Nucleus accumbens (tissue), 56 donors: ENCODE measurements at places on chromosomes 2 and 18.

- peak; percentile 92 for DNase-seq
Measured at GRCh38 chr18:3447895-3448837, 1.8 kb upstream of the TGIF1 start.

DNA sequence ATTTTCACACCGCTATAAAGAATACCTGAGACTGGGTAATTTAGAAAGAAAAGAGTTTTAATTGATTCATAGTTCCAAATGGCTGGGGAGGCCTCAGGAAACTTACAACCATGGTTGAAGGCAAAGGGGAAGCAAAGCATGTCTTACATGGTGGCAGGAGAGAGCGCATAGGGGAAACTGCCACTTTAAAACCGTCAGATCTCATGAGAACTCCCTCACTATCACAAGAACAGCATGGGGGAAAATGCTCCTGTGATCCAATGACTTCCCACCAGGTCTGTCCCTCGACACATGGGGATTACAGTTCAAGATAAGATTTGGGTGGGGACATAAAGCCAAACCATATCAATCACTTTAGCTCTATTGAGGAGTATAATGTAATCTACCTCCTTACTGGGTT is 53.5 kb downstream of the ABCB11 start:
- no peak for DNase-seq

- DNase-seq: no peak
Measured at GRCh38 chr2:42878581-42878980, 86.2 kb upstream of the HAAO start.

GRCh38 chr2:119119999-119120756 is 38.4 kb downstream of the C1QL2 start:
- no peak for DNase-seq

DNA sequence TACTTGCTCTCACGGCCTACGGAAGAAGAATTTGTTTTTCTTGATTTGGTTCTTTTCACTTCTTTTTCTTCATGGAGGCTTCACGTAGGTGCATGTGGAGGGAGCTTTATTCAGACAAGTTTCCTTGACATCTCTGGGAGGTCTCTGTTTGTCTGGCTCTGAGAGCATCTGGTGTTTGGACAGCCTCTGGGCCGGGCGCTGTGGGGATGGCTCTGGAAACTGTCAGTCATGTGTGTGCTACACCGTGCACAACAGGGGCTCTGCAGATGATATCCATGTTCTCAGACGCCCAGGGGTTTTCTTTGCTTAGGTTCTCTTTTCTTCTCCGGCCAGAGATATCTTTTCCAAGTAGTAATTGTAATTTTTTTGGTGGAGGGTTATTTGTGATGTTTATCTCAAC is 130.7 kb downstream of the SH3RF3 start:
- DNase-seq: no peak

GRCh38 chr2:238501311-238501710 is 74.6 kb downstream of the ASB1 start:
- no peak for DNase-seq

DNA sequence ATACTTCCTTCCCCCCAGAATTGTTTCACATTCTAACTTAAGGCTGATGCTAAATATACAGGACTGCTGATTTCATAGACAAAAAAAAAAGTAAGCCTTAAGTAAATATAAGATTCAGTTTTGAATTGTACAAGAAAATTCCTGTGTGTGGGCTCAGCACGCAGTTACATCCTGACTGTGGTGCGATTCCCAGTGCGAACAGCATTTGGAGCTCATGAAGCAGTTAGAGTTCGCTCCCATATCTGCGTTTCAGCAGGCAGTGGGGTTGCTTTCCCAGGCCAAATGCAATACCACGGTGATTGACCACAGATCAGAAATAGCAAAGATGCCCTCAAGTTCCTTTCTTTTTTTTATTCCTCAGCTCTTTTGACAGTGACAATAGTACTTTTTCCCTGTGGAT is 75.6 kb downstream of the SATB2 start:
- no peak for DNase-seq

DNA sequence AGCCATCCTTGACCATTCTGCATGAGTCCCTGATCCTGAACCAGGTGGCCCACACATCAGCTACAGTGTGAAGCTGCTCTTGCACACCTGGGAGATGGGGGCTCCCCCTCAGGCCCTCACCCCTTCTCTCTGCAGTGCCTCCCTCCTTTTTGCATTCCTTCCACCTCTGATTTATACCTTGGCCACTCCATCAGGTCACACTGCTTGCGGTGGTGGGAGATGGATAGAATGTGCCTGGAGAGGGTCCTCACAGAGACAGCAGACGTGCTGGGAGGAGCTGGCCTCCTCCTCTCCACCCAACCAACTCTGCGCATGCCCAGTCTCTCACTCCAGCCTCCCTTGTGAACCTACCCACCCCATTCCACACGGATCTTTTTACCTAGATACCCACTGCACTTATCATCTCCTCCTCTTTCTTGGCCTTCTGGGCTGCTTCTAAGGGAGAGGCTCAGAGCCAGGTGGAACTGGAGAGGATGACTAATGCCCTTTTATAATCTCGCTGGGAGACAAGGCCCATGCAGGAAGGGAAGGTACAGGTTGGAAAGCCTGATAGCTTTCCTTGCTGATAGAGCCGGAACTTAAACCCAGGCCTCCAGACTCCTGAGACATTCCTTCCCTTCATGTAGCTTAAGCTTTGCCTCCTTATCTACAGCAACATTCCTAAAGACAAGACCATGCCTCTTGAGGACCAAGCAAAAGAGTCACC is 205.1 kb downstream of the ZBTB7C start:
- no peak for DNase-seq

DNA sequence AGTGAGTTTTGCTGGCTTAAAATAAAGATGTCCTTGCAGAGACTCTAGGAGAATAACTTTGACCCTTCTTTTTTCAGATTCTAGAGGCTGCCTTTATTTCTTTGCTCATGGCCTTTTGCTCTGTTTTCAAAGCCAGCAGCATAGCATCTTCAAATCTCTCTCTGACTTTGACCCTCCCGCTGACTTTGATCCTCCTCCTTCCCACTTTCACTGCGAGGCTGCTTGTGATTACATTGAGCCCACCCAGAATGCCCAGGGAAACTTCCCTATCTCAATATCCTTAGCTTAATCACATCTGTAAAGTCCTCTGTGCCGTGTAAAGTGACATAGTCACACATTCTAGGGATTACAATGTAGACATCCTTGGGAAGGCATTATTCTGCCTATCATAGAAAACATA is 23.9 kb downstream of the TACR1 start:
- no peak for DNase-seq

- DNase-seq: no peak
Measured at GRCh38 chr2:149924028-149924427, 336.5 kb upstream of the MMADHC start.

GRCh38 chr2:726169-726568 is 49.0 kb upstream of the TMEM18 start:
- DNase-seq: no peak

DNA sequence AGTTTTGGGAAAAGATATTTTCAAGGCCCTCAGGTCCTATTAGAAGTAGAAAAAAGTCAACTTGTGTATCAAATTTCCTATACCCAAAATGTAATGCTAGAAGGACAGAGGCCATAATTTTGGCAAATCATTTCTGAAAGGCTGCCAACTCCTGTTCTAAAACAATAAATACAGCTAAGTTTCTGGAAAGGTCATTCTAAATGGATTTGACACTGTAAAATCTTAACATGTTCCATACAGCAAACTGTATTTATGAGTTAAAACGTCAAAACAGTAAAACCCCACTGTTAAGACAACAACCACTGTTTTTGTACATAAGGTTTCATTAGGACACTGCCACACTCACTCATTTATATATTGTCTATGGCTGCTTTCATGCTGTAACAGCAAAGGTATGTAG is 9.7 kb downstream of the FAM98A start:
- no peak for DNase-seq

GRCh38 chr2:240981280-240981679 is 17.1 kb upstream of the SNED1 start:
- DNase-seq: no peak

GRCh38 chr2:146814971-146815370 is 1029.9 kb upstream of the ACVR2A start:
- no peak for DNase-seq
